ENCODE measurements at places on chromosomes 1 and 21.

- DNase-seq, result no peak
These were observed 133.9 kb upstream of the CD34 start for GRCh38 chr1:208044589-208045462.

DNA sequence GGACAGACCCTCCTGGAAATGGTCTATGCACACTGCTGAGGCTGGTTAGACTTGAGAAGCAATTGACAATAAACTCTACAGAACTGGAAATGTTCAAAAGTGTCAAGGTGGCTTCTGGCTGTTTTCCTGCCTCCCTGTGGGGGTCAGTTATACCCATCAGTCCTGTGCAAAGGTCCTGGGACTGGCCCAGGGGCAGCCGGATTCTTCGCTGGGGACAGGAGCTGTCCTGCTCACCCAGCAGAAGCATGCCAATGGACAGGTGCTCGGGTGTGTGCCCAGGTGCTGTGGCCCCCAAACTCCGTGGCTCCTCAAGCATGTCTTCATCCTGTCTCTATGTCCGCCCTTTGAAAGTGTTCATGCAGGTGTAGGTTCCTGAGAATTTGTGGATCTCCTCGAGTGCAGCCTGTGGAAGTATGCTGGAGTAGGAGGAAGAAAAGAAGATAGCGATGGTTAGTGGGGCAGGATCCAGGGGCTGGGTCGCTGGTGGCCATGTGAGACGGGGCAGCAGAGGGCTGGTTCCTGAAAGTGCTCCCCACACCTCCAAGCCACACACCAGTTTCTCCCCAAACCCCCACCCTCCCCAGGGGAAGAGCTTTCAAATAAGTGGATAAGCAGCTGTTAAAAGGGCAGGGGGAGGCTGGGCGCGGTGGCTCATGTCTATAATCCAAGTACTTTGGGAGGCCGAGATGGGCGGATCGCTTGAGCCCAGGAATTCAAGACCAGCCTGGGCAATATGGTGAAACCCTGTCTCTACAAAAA, 49.8 kb downstream of the DHRS3 start:
- DNase-seq, result no peak

- DNase-seq, result no peak
These were observed 246.1 kb upstream of the TMEM51 start for GRCh38 chr1:14907416-14907815.

GRCh38 chr1:246492611-246493245, 14.4 kb downstream of the SMYD3 start:
- peak; percentile 19 for DNase-seq

- DNase-seq, result no peak
These were observed 136.8 kb upstream of the F3 start for GRCh38 chr1:94678202-94678848.

DNA sequence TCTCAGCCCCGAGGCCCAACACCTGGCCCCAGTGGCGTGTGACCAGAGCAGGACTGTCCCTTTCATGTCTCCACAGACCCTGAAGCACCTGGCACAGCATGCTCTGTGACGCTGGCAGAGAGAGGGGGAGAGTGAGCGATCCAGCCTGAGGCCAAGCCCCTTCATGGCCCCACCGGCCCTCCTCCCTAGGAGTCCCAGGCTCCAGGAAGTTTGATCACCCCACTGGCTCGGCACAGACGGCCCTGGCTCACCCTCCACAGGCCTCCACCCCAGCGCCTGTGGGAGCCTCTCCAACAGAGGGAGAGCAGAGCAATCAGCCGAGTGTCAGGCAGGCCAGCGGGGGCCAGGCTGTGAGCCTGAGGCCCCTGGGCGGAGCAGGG, 11.0 kb downstream of the SH3BGRL3 start:
- no peak for DNase-seq

DNA sequence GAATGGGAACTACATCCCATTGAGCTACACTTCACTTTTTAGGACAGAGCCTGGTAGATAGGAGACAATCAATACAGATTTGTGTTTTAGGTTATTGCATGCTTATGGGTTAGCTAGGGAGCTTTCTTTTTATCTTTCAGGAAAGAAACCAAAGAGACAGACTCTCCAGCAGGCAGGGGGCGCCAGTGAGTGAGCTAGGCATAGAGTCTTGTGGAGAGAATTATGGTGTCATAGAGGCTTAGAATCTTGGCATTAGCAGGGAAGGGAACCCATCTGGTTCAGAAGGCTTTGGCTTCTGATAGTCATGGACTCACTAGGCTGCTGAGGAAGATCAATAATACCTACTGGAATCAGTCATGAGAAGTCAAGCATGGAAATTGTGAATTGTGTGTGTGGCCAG, at the start of gene SMCP:
TSS of gene SMCP (plus strand) at position 281 of the 400 bp plus-strand sequence. CDS start 6,101 bp downstream, outside the sequence.
- peak; percentile 6 for DNase-seq

DNA sequence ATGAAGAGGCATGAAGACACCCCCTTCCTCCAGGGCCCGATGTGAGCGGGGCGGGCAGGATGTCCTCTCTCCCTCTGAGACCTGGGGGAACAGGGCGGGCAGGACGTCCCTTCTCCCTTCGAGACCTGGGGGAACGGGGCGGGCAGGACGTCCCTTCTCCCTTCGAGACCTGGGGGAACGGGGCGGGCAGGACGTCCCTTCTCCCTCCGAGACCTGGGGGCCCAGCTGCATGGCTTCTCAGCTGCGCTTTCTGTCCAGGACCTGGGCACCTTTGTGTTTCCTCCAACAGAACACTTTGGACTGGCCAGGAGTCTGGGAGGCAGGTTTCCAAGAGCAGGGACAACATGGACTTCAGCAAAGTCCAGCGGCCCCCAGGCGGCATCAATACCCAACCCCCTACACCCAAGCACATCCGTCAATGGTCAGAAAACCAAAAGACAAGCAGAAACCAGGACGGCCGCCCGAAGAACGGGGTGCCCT, 30.8 kb upstream of the ADARB1 start:
- no peak for DNase-seq

- DNase-seq, result no peak
These were observed 246.0 kb downstream of the TRABD2B start for GRCh38 chr1:47751193-47751592.

- DNase-seq, result no peak
These were observed 73.3 kb downstream of the CAMTA1 start for GRCh38 chr1:6858596-6858995.

DNA sequence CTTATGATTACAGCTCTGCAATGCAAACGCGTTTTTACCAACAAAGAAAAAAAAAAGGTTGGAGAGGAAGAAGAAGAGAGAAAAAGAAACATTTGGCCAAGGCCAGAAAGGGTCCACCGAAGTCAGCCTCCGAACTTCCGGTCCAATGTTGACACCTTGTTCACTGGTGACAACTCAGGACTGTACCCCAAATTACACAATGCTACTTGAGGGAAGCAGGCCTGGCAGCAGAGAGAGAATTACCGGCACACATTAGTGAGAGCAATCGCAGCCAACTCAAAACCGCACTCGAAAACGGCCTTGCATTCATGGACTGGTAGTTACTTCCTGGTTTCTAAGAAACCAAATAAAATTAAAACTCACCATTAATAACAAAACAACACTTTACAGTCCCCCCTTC, 652.5 kb downstream of the KIF26B start:
- DNase-seq, result no peak

- no peak for DNase-seq
These were observed 16.2 kb upstream of the C2CD2 start for GRCh38 chr21:41970106-41970391.

DNA sequence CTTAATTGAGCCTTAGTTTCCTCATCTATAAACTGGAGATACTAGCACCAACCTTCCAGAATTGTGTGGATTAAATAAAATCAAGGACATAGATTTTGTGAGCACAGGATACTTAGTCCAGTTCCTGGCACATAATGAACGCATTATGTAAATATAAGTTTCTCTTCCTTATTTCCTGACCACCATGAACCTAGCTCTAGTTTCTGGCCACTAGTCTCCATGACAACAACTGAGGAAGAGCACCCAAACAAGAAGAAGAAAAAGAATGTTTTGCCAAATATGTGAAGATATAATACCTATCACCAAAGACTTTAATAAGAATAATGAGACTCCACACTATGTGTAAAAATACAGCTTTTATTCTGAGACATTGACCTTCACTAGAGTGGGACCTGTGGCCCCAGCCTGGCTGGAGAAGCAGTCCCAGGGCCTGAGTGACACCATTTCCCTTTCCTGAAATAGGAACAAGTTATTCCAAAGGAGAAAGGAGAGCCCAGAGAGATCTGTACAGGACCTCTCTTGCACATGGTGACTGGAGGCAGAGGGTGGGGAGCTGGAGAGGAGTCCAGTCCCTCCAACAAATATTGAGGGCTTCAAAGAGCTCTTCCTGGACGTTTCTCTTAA, 940 bp upstream of the USF1 start:
- DNase-seq, result no peak

GRCh38 chr1:52264530-52265115, 101.4 kb downstream of the CC2D1B start:
- DNase-seq, result no peak

GRCh38 chr21:36966821-36967768, 626 bp upstream of the HLCS start:
- DNase-seq, result no peak

GRCh38 chr1:85568660-85569059, 11.9 kb upstream of the CCN1 start:
- DNase-seq, result no peak

DNA sequence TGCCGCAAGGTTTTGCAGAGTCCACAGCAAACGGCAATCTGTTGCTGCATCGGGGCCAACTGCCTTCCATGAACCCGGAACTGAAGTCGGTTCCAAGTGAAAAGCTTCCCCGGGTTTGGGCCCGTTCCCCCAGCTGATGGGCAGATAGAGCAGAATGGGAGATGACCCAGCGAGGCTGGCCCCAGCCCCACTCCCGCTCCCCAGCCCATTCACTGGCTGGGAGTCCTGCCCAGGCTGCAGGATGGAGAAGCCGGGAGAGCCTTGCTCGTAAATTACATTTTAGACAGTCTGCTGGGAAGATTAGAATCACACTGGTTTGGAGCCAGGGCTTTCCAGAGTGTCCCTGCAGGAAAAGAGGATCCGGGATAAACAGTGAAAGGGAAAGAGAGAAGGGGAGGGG, 31.6 kb upstream of the PAX7 start:
- DNase-seq, result no peak

DNA sequence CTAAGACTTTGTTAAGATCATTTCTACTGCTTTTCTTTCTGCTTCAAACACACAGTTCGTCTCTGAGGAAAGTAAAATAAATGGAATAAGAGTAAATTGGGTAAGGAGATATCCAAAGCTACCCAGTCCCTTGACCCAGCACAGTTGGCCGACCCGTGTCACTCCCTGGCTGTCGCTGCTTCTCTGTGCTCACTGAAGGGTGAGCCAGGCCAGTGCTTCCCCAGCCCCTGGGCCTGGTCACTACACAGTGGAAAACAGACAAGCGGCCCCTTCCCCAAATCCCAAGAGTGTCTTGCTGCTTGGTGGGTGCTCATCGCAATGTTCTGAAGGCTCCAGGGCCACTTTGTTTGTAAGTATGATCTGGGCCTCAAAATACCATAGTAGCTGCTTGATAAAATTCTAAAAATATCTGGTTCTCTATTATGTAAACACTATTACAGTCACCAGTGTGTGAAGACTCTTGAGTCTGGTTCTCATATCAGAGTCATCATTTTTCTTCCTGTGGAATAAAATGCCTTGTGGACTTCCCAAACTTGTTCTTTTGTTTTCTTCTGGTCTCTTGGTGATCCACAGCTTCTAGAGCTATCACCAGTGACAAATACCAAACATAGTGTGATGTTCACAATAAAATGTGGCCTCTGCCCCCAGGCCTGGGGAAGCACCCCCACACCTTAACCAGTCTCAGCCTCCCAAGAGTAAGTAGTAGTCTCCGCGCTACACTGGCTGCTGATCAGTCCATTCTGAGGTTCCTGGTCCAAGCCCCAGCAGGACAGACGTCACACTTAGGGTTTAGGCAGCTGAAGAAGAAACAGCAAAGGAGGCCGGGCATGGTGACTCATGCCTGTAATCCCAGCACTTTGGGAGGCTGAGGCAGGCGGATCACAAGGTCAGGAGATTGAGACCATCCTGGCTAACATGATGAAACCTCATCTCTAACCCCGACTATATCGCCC, 106.2 kb downstream of the DHRS3 start:
- no peak for DNase-seq

DNA sequence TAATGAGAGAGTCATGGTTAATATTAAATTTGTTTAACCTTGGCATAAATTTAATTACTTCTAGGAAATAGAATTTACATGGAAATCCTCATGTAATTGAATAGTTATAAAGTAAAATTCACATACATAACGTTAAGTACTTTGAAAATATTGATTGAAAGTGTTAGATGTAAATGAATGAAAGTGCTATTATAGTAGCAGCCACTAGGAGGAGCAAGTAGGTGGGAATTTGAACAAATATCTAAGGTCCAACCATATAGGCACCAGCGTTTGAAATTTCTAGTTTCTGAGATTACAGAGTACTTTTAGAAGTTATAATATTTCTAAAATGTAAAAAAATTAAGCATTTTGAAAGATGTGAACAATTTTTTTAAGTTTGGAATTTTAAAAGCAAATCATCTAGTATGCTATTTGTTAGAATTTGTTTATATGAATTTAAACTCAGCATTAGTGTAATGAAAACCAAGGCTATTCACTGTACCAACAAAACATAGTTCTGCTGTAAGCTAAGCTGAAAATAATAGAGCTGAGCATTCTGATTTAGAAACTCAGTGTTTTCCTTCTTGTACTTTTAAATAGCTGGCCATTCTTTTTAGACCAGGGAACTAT, 3.3 kb downstream of the B3GALT2 start:
- DNase-seq, result no peak

DNA sequence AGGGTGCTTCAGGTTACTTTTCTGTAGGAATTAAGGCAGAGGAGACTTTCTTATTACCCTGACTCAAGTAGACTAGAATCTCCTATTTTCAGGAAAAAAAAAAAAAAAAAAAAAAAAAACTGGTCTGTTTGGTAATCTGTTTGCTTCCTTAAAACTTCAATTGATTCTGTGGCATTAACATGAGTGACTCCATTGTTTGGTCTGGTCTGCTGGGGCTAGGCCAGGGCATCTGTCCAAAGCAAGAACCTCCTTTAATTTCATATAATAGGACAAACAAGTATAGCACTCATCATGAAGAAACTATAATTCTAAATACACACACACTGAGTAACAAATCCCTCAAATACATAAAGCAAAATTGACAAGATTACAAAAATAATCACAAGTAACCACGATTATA, 32.9 kb upstream of the LRRC7 start:
- DNase-seq, result no peak

GRCh38 chr1:78136680-78137079, 90.9 kb downstream of the GIPC2 start:
- no peak for DNase-seq

- no peak for DNase-seq
These were observed 5.5 kb downstream of the RHOU start for GRCh38 chr1:228740543-228741317.

GRCh38 chr1:235843461-235843961, 23.2 kb downstream of the LYST start:
- DNase-seq, result no peak

GRCh38 chr1:162710780-162711465, 78.7 kb downstream of the DDR2 start:
- no peak for DNase-seq

GRCh38 chr21:44820851-44821250, 3.0 kb upstream of the SUMO3 start:
- no peak for DNase-seq

- DNase-seq, result no peak
These were observed 23.6 kb upstream of the DNM3 start for GRCh38 chr1:171817511-171818265.

GRCh38 chr1:170662561-170663403, 1.1 kb upstream of the PRRX1 start:
- DNase-seq, result no peak

- no peak for DNase-seq
These were observed 12.3 kb upstream of the TTC39A start for GRCh38 chr1:51342591-51343206.
